ENCODE measurements at places on chromosomes 1 and 21.

- DNase-seq = no peak
Measured at GRCh38 chr1:40094466-40095110, 2.5 kb downstream of the PPT1 start.

DNA sequence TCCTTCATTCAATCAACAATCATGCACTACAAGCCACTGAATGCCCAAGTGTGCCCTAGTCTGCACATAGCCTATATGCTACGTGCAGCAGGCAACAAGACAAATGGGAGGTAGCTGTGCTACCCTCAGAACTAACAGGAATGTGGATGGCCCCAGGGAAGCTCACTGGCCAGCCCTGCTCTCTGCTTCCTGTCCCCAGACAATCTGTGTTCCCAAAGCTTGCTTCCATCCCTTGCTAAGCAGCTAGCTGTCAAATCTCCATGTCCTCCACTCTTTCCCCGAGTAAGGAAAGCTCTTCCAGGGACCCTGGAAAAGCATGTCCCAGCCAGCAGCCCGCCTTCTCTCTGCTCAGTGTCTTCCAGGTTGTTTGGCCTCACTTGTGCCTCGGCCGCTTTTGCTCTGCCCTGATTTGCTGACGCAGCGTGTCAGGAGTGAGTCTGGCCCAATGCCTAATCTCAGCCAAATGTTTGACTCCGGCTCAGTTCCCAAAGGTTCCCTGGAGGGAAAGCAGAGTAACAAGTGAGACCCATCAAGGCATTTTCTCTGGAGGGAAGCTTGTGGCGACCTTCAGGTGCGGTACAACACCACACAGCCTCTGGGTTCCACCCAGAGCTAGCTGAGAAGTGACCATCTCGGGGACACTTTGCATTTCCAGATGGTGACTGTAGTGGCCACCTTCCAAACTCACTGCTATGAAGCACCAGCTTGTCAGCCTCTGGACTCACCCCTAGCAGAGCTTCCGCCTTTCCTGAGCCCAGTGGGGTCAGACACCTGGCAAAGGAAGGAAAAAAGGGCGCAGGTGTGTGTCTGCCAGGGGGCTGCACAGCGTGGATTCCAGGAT is 243.4 kb downstream of the RHOU start:
- no peak for DNase-seq

DNA sequence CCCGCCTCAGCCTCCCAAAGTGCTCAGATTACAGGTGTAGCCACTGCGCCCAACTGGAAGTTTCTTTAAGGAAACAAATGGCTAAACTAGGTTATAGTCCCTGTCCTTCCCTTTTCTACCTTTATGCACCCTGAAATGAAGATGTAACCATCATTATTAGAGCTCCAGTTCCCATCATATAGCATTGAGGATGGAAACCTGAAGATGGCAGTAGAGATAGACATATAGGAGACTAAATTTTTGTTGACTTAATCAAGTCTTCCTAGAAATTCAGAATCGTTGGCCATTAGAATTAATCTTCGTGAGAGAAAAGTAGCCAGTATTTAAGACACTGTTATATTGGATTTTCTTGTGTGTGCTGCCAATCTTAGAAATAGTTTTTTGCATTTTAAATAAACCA is 1016.3 kb upstream of the NCAM2 start:
- no peak for DNase-seq

GRCh38 chr1:225909477-225909876 is 14.6 kb downstream of the PYCR2 start:
- DNase-seq = no peak

- DNase-seq = no peak
Measured at GRCh38 chr1:69528376-69528775, 39.3 kb upstream of the LRRC7 start.

- DNase-seq = no peak
Measured at GRCh38 chr1:159311679-159312078, 9.5 kb downstream of the FCER1A start.

GRCh38 chr1:146036241-146036964 is 14.9 kb upstream of the HJV start:
- no peak for DNase-seq

- DNase-seq = no peak
Measured at GRCh38 chr1:8113262-8114220, 87.4 kb upstream of the ERRFI1 start.

Measured in iPS DF 6.9 (cell line).